Activated CD4-positive, alpha-beta T cell treated with anti-CD3 and anti-CD28 coated beads for 36 hours (primary cell): ENCODE measurements at places on chromosomes 6 and 20. TPM values are rescaled to one million over a fixed set of nuclear protein-coding genes. Genes with fewer than 3 reads are reported as not detected.
A peak's percentile ranks its signal among the peaks of the same experiment; 100 is the strongest.

FAM209B gene
- total RNA-seq: not detected

- peaks cover 28% of the 10 kb centered on the region for H3K4me1 ChIP-seq
- DNase-seq: no peak
- no peak overlapping the region for H3K4me3 ChIP-seq
Observed at GRCh38 chr6:75287424-75287823, 2.8 kb upstream of the TMEM30A start.

DNA sequence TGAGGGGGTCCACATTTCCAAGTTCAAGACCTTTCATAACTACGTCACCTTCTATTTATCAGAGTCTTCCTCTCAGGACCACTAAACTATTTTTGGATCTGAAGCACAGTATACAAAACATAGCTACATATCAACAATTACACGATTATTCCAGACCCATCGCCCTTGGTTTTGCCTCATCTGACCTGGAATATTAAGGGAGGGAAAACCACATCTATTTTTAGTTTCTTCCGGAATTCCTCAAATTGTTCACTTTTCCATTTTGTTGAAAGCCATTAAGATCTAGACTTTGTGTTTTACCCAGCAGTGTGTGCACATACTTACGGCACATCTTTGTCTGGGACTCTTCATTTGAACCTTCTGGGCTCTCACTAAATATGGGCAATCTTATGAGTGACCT is 12.0 kb upstream of the ADGRF5 start:
- no peak overlapping the region for H3K4me3 ChIP-seq
- peaks cover 2% of the 10 kb centered on the region for H3K27me3 ChIP-seq
- no peaks in the 10 kb centered on the region for H3K36me3 ChIP-seq
- H3K27ac ChIP-seq: no peak overlapping the region

GSTA2 gene
- not detected for total RNA-seq

- H3K4me3 ChIP-seq: peak overlapping the region; percentile 99
- H3K27me3 ChIP-seq: no peaks in the 10 kb centered on the region
- peaks cover 71% of the 10 kb centered on the region for H3K4me1 ChIP-seq
- DNase-seq: peak; percentile 57
- peaks cover 43% of the 10 kb centered on the region for H3K36me3 ChIP-seq
Observed at GRCh38 chr6:158645064-158646022, 800 bp upstream of the DYNLT1 start.

FOXC1 gene
- 0.05 TPM for total RNA-seq

GRCh38 chr20:11035211-11035610 is 361.4 kb upstream of the JAG1 start:
- no peaks in the 10 kb centered on the region for H3K36me3 ChIP-seq
- H3K27me3 ChIP-seq: no peaks in the 10 kb centered on the region
- no peak overlapping the region for H3K4me3 ChIP-seq
- DNase-seq: no peak
- H3K4me1 ChIP-seq: no peaks in the 10 kb centered on the region

BFSP1 gene
- 0.23 TPM for total RNA-seq

DNA sequence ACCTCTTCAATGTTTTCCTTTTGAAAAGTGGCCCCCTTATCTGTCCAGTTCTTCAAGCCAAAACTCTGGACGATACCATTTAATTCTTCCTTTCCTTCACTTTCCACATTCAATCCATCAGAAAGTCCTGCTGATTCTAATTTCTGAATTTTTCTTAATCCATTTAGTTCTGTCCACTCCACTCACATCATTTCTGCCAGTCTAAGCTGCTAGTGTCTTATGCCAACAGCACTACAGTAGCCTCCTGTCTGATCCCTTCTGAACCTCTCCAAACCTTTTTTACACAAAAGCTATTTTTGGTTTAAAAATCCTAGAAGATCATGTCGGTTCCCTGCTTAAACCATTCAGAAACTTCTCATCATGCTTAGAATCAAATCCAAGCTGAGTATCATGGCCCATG is 24.5 kb upstream of the SNAP25 start:
- no peaks in the 10 kb centered on the region for H3K4me1 ChIP-seq
- no peaks in the 10 kb centered on the region for H3K36me3 ChIP-seq
- no peak overlapping the region for H3K4me3 ChIP-seq
- DNase-seq: no peak

- H3K27ac ChIP-seq: peak overlapping the region; percentile 94
- peak overlapping the region; percentile 64 for H3K4me3 ChIP-seq
- peak; percentile 77 for DNase-seq
Observed at GRCh38 chr20:62922451-62922921, 3.8 kb downstream of the DIDO1 start.

- H3K27me3 ChIP-seq: no peaks in the 10 kb centered on the region
- no peak for DNase-seq
- H3K4me1 ChIP-seq: peaks cover 7% of the 10 kb centered on the region
- H3K27ac ChIP-seq: no peak overlapping the region
- H3K36me3 ChIP-seq: no peaks in the 10 kb centered on the region
- no peak overlapping the region for H3K4me3 ChIP-seq
Observed at GRCh38 chr6:118963003-118963402, 28.0 kb upstream of the MCM9 start.

MICB gene
- total RNA-seq: 19.6 TPM

DNA sequence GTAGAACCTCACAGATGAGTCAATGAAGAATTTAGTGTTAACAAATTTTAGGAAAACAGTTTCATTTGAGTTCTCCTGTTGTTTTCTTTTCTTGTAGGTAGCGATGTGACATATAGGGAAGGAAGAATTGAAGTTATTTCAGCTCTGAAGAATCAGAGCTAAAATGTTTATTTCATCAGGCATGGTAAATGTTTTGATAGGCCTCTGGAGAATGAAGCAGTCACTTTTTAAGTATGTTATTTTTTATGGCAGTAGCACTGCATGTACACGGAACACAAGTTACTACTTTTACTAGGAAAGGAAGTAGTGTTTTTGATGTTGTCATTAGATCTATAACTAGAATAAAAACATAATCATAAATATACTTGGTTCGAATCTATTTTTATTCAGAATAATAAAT is 1357.3 kb upstream of the CITED2 start:
- H3K27ac ChIP-seq: no peak overlapping the region
- H3K36me3 ChIP-seq: no peaks in the 10 kb centered on the region
- H3K4me3 ChIP-seq: no peak overlapping the region

DNA sequence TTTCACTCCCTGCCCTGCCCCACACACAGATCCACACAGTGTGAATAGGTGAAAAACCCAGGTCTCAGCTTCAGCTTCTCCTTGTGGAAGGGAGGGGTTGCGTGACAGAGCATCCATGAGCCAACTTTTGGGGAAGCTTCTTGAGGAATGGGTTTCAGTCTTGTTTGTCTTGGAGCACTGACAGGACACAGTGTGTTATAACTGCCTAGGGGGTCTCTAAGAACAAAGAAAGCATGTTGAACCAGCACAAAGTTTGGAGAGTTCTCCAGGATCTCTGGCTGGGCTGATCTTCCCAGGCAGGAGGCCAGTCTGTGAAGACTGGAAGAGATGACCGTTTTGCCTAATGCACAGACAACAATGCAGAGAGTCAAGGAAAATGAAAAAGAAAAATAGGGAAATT is 164.5 kb downstream of the COL12A1 start:
- H3K36me3 ChIP-seq: no peaks in the 10 kb centered on the region
- no peaks in the 10 kb centered on the region for H3K4me1 ChIP-seq
- no peak for DNase-seq
- no peaks in the 10 kb centered on the region for H3K27me3 ChIP-seq

- peaks cover 31% of the 10 kb centered on the region for H3K27me3 ChIP-seq
- H3K27ac ChIP-seq: no peak overlapping the region
- peak; percentile 45 for DNase-seq
- no peak overlapping the region for H3K4me3 ChIP-seq
Observed at GRCh38 chr6:24126586-24127192, 674 bp downstream of the NRSN1 start.

TMC2 gene
- not detected for total RNA-seq

DNA sequence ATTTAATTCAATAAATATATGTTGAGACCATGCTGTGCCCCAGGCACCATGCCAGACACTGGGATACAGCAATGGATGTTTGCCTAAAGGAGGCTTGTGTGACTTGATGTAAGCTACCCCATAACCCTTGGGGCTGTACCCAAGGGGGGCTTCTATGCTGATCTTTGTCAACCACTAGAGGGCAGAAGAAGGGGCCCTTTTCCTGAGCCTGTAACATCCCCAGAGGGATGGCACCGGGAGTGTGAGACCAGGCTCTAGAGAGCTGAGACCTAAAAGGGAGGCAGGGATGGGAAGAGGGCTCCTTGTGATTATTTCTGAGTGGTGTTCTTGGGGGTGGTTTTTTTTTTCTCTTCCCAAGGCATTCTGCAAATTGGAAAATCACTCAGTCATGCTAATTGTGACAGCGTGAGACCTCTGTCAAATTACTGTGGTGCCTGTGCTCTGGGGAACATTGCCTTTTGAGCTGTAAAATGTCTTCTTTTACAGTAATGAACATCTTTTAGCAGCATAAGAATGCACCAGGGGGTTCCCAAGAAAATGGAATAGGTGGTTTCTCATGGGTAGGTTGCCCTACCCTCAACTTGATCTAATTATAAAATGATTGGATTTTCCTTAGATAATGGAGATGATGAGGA is 138.7 kb upstream of the SLC24A3 start:
- peaks cover 7% of the 10 kb centered on the region for H3K4me1 ChIP-seq
- no peak overlapping the region for H3K27ac ChIP-seq
- no peak overlapping the region for H3K4me3 ChIP-seq

GRCh38 chr6:114276783-114277182 is 66.0 kb downstream of the HS3ST5 start:
- H3K27me3 ChIP-seq: peaks cover 8% of the 10 kb centered on the region
- H3K27ac ChIP-seq: no peak overlapping the region
- H3K4me3 ChIP-seq: no peak overlapping the region
- H3K36me3 ChIP-seq: no peaks in the 10 kb centered on the region
- DNase-seq: no peak

- no peak overlapping the region for H3K27ac ChIP-seq
- peaks cover 25% of the 10 kb centered on the region for H3K4me1 ChIP-seq
- no peaks in the 10 kb centered on the region for H3K27me3 ChIP-seq
- H3K4me3 ChIP-seq: no peak overlapping the region
- DNase-seq: no peak
Observed at GRCh38 chr6:158854214-158855101, 35.3 kb upstream of the EZR start.

- peaks cover 21% of the 10 kb centered on the region for H3K27me3 ChIP-seq
- DNase-seq: no peak
- no peaks in the 10 kb centered on the region for H3K36me3 ChIP-seq
- H3K4me1 ChIP-seq: no peaks in the 10 kb centered on the region
Observed at GRCh38 chr6:159525445-159526025, 167.5 kb downstream of the SOD2 start.

DNA sequence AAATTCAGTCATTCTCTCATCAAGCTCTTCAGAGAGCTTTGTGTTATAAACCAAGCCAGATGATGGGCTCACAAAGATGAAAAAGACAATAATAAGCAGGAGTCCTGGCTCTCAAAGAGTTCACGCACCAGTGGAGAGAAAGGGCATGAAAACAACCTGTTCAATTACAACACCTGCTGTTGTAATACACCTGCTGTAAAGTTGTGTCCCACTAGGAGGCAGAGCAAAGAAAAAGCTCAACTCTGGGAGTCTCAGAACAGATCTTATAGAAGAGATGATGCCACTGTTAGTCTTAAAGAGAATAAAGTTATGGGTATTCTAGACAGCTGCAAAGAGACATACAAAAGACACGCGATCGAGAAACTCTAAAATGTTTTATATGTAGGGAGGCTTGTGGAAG is 100.6 kb downstream of the DCDC2 start:
- H3K4me1 ChIP-seq: peaks cover 10% of the 10 kb centered on the region
- no peak overlapping the region for H3K4me3 ChIP-seq
- DNase-seq: no peak
- H3K27ac ChIP-seq: no peak overlapping the region

DNA sequence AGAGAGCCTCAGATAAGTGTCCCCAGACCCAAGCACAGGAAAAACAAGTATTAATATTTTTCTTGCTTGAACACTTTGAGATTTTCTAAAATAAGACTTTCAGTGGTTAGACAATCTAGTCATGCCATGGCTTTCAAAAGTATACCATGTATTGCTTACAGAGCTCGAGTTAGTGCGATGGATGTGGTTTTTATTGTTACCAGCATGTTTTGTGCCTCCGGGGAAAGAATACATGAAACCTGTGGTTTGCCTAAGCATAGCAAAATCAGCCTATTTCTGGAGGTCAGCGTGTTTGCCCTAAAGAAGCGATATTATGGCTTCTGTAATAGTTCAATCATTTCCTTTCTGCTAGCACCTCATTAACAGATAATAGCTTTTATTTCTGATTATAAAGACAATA is 21.6 kb downstream of the RIN2 start:
- no peak overlapping the region for H3K4me3 ChIP-seq
- no peaks in the 10 kb centered on the region for H3K4me1 ChIP-seq
- H3K27ac ChIP-seq: no peak overlapping the region
- peaks cover 4% of the 10 kb centered on the region for H3K27me3 ChIP-seq
- no peaks in the 10 kb centered on the region for H3K36me3 ChIP-seq

DNA sequence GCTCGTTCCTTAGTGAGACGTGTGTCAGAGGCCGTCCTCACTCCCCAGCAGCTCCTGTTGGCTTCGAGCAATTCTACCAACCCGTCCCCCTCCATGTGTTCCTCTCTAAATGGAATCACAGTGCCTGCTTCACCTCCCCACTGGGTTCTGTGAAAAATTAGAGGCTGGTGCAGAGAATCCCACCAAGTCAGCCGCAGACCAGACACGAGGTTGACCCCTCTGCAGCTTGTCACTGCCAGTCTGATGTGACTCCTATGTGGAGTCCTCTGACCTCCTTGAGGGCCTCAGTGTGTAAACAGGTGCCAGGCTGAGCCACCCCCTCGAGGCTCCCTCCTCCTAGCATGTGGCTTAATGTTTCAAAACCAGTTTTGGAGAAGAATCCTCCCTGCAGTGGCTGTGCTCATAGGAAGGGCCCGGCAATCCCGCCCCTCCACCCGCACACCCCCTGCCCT is 12.6 kb upstream of the IRF4 start:
- DNase-seq: no peak
- H3K27me3 ChIP-seq: peaks cover 30% of the 10 kb centered on the region
- H3K36me3 ChIP-seq: no peaks in the 10 kb centered on the region
- peaks cover 6% of the 10 kb centered on the region for H3K4me1 ChIP-seq
- no peak overlapping the region for H3K4me3 ChIP-seq
- H3K27ac ChIP-seq: no peak overlapping the region

HLA-DQA2 gene
- total RNA-seq: not detected

BMP7 gene
- 0.41 TPM for total RNA-seq

GRCh38 chr20:57048027-57048869 is 218.2 kb downstream of the BMP7 start:
- no peak overlapping the region for H3K27ac ChIP-seq
- peaks cover 3% of the 10 kb centered on the region for H3K27me3 ChIP-seq
- no peaks in the 10 kb centered on the region for H3K4me1 ChIP-seq
